ENCODE measurements at places on chromosomes 2 and 18.

GRCh38 chr2:29047083-29047845 is 27.1 kb downstream of the PCARE start:
- no peak for DNase-seq

GRCh38 chr2:60963190-60963589 is 54.3 kb upstream of the PEX13 start:
- DNase-seq, result no peak

GRCh38 chr2:196248467-196249094 is 77.2 kb upstream of the STK17B start:
- no peak for DNase-seq

- DNase-seq, result no peak
Observed at GRCh38 chr2:120237491-120237902, 14.3 kb upstream of the TMEM185B start.

GRCh38 chr2:237257471-237257951 is 156.5 kb downstream of the COL6A3 start:
- no peak for DNase-seq

GRCh38 chr2:64015391-64015790 is 3.8 kb downstream of the VPS54 start:
- DNase-seq, result no peak

Measured in non-pigmented ciliary epithelial cell (primary cell).